ENCODE measurements at places on chromosomes 12 and 14. TPM values are rescaled to one million over a fixed set of nuclear protein-coding genes. Genes with fewer than 3 reads are reported as not detected.

Gene SYNE3
- 13.6 TPM for total RNA-seq

Gene TESPA1
- total RNA-seq: 0.45 TPM

Gene ORMDL2
- 28.4 TPM for total RNA-seq

Gene TTC5
- 4.3 TPM for total RNA-seq

Gene DPPA3
- total RNA-seq: not detected

Gene SNW1
- 18.9 TPM for total RNA-seq

Gene BBS10
- 5.0 TPM for total RNA-seq

Gene BBOF1
- 0.98 TPM for total RNA-seq

Gene TBX3
- total RNA-seq: 37.2 TPM

Gene ZNF140
- total RNA-seq: 5.7 TPM

Gene CD163L1
- total RNA-seq: 0.78 TPM

Gene GALNT9
- total RNA-seq: not detected

Gene OR6C74
- total RNA-seq: not detected
